Stimulated activated CD4-positive, alpha-beta T cell treated with anti-CD3 and anti-CD28 coated beads, Interleukin-1b, Interleukin-23, amount 100 ng/mL, for 24 hours (primary cell): ENCODE measurements at places on chromosomes 5 and 9.

- DNase-seq = no peak
Measured at GRCh38 chr9:135976944-135977343, 15.8 kb upstream of the UBAC1 start.

- DNase-seq = no peak
Measured at GRCh38 chr9:136597965-136598364, 52.1 kb upstream of the NOTCH1 start.

- DNase-seq = no peak
Measured at GRCh38 chr5:137632716-137633115, 103.2 kb downstream of the KLHL3 start.

GRCh38 chr5:6766604-6767093 is 53.4 kb downstream of the TENT4A start:
- DNase-seq = peak; percentile 11

DNA sequence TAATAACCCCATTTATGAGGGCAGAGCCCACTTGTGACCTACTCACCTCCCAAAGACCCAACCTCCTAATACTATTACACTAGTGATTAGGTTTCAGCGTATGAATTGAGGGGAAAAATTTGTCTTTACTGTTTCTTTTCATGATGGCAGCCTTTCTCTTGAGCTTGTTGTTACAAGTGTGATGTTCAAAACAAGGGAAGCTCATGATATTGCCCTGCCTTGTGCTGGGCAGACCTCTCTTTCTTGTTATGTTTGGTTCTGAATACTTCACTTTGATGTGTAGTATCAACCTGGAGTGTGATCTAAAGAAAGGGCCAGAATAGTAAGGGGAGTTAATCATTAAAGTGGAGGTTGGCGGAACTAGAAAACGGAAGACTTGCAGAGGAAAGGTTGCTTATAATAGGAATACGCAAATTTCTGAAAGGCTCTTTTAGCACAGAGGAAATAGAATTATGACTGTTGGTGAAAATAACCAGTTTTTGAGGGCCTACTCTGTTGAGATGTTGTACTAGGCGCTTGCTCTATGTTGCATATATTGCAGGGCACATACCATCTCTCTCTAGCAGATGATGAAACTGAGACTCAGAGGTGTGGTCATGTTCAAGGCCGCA is 68.2 kb downstream of the MELK start:
- no peak for DNase-seq

DNA sequence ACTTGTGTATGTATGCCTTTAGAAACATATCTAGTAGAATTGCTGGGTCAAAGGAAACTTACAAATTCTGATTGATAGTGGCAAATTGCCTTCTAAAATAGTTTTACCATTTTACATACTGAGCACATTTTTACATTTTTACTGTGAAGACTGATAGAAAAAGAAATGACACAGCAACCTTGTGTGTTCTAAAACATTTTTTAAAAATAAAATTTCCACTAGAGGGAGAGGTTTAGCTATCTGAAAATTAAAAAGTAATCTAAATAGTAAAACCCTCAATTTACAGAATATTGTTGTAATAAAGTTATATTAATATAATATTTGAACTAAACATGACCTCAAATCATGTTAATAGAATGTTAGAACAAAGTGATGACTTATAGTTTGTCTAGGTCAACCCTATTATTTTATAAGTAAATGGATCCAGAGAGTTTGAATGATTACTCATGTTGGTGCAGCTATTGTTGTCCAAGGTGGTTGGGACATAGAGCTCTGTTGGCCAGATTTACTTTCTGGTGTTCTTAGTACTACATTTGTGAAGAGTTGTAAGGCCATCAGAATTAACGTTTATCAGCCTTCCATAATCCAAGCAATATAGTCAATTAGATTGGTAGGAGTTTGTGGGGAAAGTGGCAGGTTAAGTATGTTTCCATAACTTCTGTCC is 17.2 kb downstream of the CENPP start:
- no peak for DNase-seq

GRCh38 chr9:33472171-33472880 is 1.4 kb downstream of the NOL6 start:
- no peak for DNase-seq

- DNase-seq = no peak
Measured at GRCh38 chr5:122163121-122164069, 34.0 kb downstream of the ZNF474 start.

DNA sequence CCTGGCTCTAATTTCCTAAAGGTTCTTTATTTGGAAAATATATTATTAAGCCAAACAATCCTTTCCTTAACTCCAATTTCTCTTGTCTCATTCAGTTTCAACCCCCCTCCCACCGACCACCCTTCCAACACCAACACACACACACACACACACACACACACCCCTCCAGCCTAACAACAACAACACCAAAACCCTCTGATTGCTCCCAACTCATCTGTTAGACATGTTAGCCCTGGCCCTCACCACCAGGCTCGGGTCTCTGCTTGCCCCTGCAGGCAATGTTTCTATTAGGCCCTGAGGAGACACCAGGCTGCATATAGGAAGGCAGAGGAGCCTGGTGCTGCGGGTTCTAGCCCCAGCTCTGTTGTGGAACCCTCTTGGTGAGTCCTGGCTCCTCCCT is 18.4 kb upstream of the TRAF1 start:
- no peak for DNase-seq
